Fibroblast of pulmonary artery (primary cell): ENCODE measurements at places on chromosomes 16 and 17.

DNA sequence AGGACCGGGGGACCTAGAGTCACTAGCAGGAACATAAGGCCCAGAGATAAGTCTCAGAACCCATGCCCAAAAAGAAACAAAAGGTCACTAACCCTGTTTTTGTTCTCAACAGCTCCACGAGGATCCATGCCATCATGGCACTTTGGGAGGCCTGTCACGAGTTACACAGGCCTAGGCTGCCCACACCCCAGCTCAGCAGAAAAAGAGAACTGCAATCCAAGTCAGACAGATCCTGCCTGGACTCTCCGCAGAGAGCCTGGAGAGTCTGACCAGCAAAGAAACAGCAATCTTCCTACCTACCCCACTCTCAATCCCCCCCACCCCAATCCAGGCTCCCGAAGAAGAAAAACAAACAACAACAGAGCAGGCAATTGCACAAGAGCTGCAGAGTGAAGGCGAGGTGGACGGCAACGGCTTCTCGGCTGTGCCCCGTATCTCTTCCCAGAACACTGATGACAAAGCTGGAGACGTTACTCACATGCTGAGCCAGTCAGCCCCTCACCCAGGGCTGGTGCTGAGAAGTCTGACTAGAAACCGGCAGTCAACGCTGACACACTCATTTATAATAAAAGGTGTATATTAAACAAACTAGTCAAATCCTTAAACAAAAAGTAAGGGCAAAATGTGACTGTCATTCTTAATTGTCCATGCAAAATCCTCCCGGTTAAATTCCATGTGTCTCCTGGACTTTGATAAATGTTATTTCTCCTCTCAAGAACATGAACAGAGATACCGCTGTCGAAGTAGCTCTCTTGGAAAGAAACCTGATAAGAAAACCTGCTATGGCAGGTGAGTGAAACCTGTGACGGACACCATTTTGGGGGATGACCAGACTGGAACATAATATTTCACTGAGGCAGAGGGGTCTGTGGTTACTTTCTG, 89.3 kb downstream of the SMG6 start:
- peak; percentile 96 for DNase-seq

- peak; percentile 88 for DNase-seq
Observed at GRCh38 chr17:7767405-7768021, 50.0 kb downstream of the DNAH2 start.

DNA sequence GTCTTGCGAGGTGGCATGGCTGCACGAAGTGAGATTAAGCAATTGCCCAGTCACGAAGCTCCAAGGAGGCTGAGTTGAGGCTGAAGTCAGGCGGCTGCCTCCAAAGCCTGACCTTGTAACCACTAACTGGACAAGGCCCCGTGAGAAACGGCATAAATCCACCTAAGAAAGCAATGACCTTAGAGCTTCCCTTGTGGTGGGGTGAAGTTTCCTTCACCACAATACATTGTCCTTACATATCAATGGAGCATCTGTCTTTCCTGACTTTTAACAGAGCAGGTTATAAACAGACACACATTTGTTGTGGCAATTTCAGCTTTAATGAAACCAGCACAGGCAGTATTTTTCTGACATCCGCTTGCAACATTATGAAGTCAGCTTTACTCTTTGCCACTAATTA, 2.5 kb upstream of the MED9 start:
- DNase-seq, result no peak

DNA sequence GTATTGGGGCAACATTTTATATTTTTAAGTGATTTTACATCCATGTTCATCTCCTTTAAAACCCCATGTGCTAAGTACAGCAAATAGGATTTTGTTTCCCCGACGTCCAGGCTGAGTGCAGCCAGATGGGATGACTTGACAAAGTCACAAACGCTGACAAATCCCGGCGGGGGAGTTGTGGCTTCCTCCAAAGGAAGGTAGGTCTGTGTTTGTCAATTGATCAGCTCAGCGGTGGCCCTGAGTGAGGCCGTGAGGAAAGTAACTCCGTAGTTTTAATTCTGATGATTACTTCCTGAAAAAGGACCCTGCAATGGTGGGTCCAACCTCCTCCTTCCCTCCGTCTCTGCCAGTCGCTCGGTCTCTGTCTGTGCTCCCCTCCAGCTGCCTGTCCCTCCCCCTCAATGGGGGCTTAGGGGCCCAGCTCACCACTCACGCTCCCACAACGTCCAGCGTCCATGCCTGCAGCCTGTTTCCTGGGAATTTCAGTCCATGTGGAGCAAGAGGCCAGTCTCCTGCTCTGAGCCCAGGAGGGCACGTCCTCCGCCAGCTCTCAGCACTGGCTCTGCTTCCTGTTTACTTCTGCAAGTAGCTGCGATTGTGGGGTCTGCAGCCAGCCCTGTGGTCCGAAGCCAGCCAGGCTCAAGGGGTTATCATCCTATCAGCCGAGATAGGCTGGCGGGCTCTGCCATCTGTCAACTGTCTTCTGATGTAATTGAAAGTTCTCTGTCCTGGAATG, 209.4 kb upstream of the FOXF1 start:
- DNase-seq, result no peak

- peak; percentile 98 for DNase-seq
Observed at GRCh38 chr17:47650525-47651522, 1.1 kb downstream of the KPNB1 start.

DNA sequence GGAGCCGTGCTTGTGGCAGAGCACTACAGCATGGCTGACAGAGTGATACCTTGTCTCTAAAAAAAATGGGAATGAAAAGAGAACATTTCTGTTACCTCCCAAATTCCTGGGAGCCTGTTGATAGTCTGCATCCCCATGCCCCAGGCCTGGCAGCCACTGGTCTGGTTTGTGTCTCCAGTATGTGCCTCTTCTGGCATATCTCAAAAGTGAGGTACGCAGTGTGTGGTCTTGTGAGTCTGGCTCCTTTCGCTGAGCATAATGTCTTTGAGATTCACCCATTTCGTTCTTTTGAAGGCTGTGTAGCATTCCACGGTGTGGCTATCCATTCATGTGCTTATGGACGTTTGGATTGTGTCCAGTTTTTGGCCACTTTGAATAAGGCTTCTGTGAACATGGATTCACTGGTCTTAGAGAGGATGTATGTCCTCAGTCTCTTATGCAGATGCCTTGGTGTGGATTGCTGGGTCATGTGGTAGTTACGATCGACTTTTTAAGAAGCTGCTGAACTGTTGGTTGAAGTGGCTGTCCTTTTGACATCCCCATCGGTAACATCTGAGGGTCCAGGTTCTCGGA, 39.1 kb downstream of the PRMT7 start:
- DNase-seq, result no peak

GRCh38 chr17:7687072-7687907, at the start of gene TP53:
Gene TP53 (minus strand): TSS chr17:7687490. CDS start chr17:7676594, 10,896 bp downstream.
- DNase-seq, result peak; percentile 92

- DNase-seq, result no peak
Observed at GRCh38 chr17:35057332-35057915, 6.1 kb downstream of the RFFL start.

- peak; percentile 99 for DNase-seq
Observed at GRCh38 chr17:75154195-75155106, at the start of gene JPT1. Gene JPT1 (minus strand): TSS chr17:75154512. CDS start chr17:75154397, 115 bp downstream.

GRCh38 chr17:45051060-45051719, at the start of gene DCAKD:
Gene DCAKD (minus strand): TSS chr17:45051632. CDS start chr17:45034885, 16,747 bp downstream.
- peak; percentile 95 for DNase-seq

DNA sequence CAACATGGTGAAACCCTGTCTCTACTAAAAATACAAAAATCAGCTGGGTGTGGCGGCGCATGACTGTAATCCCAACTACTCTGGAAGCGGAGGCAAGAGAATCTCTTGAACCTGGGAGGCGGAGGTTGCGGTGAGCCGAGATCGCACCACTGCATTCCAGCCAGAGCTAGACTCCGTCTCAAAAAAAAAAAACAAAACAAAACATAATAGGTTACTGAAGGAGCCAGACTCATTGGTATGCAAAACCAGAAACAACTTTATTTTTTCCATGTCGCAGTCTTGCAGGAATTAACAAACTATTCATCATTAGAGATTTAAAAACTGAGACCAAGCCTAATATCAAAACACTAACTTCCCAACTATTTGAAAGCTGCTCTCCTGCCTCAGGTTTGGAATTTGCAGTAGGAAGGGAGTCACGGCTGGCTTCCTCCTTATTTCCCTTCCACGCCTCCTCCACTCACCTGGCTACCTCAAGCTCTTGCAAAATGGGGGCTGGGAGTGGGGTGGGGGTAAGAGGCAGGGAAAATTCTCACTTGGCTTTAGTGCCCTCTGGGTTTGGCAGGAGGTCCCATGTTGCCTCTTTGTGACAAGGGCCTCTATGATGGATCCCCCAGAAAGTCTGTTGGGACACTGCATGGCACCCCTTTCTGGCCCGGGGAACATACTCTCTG, 34.1 kb upstream of the MYH10 start:
- no peak for DNase-seq

GRCh38 chr17:4293572-4293971, 29.8 kb upstream of the ANKFY1 start:
- no peak for DNase-seq

DNA sequence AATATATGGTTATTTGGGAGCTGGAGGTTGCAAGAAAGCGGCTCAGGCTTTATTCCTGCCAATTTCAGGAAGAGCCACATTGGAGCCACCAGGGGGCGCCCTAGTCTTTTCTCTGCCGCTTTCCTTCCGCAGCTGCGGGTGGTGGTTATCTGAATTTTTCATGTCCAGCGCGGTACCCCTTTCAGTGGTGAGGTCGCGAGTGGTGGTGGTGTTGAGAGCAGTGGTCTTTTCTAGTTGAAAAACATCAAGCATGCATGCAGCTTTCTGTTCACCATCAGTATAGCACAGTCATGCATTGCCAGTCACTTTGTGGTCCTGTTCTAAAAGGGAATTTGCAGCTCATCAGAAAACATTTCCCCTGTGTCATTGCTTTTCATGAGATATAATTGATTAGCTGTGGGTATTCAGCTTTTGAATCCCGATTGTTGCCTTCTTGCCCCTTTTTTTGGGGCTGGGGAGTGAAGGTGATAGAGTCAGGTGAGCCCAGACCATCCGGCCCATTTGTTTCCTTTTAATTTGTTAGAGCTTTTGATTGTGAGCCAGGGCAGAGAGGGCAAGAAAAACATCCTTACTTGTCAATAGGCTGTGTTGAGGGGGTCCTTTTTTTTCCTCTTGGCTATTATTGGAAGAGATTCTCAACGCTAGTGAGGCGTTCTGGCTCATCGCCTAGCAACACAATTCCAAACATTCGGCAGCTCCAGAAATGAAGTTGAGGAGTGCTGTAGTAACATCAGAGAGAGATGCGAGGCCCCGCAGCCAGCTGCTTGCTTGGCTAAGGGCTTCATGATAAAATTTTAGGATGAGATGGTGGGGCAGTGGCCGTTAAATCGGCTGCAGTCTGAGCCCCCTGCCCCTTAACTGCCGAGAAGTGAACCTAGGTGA, 119.0 kb downstream of the SNX29 start:
- DNase-seq, result peak; percentile 68

DNA sequence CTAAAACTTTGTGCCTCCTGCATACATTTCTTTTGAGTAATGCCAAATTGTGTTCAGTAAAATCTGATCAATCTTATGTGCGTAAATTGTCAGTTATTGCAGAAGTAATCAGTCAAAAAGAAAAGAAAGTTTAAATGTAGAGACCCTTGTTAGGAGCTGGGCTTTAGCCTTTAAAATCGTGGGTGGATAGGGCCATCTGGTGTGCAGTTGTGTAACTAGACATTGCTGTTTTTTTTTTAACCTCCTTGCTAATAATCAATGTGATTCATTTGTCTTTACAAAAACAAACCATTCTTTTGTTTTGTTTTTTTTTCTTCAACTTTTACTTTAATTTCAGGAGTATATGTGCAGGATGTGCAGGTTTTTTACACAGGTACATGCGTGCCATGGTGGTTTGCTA, 5.3 kb upstream of the WWOX start:
- DNase-seq, result no peak

DNA sequence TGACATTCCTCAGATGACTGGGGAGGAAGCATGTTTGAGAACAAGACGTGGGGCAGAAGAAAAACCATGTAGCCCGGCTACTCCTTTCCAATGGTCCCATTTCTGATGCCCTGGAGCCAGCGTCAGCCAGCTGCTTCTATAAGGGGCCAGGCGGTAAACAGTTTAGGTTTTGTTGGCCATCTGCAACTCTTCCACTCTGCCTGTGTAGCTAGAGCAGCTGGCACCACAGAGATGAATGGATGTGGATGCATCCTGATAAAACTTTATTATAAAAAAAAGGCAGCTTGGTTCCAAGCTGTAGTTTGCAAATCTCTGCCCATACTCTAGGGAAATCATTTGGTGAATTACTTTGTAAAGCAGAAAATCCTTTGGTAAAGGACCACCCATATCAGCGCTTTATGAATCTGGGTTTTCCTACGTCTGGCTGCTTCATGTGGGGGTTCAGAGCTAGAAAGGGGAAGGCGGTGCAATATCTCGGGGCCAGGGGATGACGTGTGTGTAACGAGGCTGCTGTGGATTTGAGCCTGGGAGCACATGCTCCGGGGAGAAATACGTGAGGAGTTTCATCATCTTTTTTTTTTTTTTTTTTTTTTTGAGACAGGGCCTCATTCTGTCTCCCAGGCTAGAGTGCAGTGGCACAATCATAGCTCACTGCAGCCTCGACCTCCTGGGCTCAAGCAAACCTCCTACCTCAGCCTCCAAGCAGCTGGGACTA, 3.4 kb upstream of the SRL start:
- peak; percentile 46 for DNase-seq

- peak; percentile 7 for DNase-seq
Observed at GRCh38 chr16:143456-143855, 5.0 kb upstream of the NPRL3 start.

DNA sequence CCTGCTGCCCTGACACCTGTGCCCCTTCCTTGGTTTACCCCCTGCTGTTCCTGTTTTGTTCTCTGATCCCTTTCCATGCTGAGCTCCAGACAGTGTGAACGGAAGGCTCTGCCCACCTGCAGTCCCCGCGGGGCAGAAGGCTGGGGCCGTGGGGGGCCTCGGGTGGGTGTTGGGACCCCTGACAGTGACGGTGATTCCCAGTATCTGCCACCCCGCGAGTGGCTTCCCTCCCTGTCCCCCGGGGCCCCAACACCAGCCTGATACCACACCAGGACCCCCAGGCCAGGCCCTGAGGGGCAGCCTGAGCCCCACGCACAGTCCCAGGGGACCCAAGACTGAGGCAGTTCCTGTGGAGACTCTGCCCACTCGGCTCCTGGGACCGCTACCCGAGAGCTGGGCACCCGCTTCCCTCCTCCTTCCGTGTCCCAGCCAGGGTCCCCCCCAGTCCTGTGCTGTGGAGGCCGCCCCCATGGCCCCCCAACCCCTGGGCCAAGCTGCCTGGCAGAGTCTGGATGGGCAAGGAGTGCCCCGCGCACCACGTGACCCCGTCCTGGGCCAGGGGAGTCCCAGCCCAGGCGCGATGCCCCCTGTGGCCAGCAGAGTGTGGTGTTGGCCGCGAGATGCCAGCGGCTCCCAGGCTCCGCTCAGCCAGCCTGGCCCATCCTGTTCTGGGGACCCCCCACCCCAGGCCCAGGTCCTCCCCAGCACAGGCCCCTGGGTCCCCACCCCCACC, 10.0 kb upstream of the C1QTNF8 start:
- DNase-seq, result peak; percentile 57

GRCh38 chr17:81837641-81838040, 2.8 kb upstream of the PPP1R27 start:
- no peak for DNase-seq

DNA sequence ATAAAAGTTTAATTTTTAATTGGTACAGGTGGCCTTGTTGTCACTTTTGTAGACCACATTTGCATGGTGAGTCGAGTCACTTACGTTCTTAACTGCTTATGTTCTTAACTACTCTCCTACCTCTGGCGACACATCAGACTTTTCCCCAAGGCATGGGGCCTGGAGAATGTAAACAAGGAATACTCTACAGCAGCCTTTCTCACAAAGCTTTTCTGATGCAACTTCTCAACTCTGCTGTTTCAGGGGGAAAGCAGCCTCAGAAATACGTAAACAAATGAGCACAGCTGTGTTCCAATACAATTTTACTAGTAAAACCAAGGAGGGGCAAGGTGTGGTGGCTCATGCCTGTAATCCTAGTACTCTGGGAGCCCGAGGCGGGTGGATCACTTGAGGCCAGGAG, 6.9 kb downstream of the KARS1 start:
- no peak for DNase-seq
